ENCODE measurements at places on chromosomes 11 and 22.

DNA sequence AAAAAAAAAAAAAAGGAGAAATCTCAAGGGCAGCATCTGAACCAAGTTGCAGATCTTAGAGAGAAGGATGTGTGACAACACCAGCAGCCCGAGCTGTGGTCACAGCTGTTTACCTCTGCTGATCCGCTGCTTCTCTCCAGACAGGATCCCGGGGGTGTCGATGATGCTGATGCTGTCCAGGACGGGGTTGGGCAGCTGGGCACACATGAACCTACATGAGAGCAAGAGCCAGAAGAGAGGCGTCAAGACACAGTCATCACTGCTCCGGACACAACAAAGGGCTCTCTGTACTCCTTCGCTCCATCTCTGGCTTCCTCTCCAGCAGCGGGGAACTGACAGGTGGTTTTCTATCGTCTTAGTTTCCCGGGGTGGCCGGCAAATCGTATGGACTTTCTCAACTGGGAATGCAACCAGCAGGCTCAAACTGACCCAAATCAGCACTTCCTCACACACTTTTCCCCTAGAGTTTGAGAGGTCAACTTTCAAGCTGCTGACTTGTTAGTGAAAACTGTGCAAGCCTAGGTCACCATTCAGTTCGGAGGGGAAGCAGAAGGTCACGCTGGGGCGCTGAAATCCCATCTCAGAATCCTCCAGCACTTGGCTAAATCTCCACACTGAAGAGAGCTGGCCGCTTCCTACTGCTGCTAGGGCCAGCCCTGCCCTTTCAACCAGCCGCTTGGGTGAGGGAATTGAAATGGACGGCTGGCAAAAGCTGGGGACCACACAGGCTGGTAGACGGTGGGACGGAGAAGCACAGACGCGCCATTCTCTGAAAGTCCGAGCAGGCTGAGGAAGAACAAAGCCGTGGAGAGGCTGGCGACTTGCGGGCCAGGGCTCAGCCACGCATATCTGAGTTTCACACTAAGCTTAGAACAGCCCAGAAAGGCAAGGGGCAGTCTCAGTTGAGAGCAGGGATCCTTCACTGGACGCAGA is 3.8 kb downstream of the EHD1 start:
- DNase-seq, result no peak

- DNase-seq, result no peak
Observed at GRCh38 chr11:22465620-22466019, 127.4 kb downstream of the SLC17A6 start.

DNA sequence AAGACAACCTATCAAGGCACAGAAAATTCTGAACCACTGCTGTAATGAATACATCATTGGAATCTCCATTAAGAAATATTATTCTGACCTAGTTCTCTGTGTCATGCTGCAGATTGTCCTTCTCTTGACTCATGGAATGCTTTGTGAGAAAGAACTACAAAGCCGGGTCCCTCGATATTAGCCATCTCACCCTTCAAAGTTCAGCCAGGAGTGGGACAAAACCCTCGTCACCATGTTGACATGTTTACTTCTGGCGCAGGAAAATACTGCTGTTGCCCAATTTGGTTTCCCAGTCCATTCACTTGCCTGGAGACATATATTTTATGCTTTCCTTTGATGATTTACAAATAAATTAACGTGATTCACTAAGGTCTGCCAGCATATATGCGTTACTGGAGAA is 10.9 kb upstream of the WT1 start:
- no peak for DNase-seq

DNA sequence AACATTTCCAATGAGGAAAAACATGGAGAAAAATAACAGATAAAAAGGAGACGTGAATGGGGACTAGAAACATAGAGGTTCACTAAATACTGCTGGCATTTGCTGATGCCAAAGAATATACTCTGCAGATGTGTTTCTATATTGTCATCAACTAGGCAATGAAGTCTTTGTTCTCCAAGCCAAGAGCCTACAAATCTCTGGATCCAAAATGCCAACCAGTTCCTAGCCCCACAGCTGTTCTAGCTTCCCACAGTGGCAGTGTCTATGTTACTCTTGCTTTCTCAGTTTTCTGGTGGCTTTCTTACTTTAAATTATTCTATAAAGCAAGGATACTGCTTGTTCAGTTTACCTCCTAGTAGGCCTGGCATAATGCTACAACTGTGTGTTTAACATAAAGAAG is 977.9 kb upstream of the CCDC90B start:
- no peak for DNase-seq

GRCh38 chr22:49435596-49435995 is 392.1 kb downstream of the BRD1 start:
- DNase-seq, result no peak

DNA sequence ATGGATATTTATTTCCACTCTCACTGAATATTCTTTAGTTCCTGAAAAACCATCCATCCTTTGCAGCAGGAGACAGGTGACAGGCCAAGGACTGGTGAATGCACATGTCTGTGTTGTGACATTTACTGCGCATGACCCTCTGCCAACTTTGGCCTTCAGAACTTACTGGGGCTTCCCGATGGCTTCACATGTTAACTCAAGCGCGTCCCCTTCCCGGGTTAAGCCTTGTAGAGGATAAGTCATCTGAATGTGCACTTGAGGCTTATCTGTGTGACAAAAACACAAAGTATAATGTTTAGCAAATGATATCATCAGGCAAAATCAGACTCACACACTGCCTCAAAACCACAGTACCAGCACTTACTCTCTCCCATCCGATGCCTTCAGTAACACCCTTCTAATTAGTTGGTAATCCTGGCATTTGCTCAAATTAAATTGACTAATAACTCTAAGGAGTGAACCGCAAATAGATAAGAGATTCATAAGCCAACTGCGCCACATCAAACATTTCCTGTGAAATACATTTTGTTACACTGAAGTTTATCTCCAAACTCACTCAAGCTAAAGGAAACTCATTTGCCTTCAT is 286.4 kb downstream of the CADM1 start:
- DNase-seq, result no peak
